ENCODE measurements at places on chromosomes 4 and X.

DNA sequence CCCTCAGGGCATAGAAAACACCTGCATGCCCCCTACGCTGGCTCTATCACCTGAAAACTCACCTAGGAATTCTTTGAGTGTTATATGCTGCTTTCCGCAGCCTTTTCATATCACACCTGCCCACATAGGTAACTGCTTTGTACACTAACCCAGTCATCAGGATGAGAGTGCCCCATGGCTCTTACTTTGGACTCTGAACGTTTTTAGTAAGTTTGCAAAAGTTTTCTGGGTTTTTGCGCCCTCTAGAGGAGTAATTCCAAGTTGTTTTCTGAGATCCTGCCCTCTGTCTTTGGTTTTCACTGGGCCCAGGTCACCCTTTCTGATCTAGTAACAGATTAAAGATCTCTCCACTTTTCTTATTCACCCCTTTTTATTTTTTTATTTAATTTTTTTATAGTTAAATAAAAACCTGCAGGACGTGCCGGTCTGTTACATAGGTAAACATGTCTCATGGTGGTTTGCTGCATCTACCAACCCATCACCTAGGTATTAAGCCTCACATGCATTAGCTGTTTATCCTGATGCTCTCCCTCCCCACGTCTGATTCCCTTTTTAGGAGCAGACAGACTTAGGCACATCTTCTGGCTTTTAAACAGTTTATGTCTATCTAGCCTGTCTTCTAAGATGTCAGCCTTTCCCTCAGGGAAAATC lies 139.2 kb downstream of the NWD2 start:
- no peak for DNase-seq

DNA sequence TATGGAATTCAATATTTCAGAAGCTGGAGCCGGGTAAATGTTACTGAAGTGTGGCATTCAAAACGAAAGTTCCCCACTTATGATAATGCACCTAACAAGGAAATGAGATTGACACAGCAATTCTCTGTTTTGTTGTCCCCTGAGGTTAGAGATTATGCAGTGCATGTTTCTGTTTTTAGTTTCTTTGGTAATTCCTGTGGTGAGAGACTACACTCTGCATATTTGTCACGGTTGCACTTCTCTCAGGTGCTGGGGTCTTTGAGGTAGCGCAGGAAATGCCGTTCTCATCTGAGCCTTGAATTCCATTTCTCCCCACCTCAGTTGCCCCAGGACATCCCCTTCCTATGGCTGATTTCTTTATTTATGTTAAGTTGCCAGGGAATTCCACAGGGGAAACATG lies 15.3 kb upstream of the BEND4 start:
- no peak for DNase-seq

- DNase-seq: no peak
Measured at GRCh38 chr4:124940387-124940786, 227.9 kb upstream of the ANKRD50 start.

DNA sequence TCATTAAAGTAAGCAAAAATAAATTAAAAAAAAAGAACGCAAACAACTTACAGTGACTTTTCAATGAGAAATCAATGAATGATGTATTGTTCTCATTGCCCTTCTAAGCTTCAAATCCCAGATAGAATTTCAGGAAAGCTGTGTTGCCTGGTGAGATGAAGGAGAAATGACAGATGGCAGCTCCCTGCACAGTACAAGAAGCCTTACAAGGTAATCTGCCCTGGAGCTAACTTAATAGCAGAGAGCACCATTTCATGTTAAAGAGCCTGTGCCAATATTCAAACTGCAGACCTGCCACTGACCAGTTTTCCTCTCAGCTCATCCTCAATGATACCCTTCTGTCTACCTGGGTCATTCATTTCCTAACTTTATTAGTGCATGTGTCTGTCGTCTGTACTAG lies 54.0 kb downstream of the GC start:
- peak; percentile 54 for DNase-seq

DNA sequence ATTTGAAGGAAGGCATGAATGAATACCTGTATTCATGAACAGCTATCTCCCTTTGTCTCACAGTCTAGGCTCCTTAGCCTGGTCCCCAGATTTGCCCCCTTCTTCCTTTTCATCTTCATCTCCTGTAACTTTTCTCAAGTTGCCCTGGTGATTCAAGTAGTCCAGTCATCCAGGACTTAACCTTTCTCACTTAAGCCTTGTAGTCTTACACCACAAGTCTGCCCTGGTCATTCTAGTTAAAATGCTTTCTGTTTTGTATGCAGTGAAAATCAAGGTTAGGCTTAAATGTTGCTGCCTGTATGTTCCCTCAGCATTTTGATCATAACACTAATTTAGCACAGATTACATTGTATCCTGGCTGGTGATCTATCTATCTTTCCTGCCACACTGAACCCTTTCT lies 58.5 kb upstream of the SLC7A11 start:
- DNase-seq: no peak

- DNase-seq: no peak
Measured at GRCh38 chr4:112173593-112174558, 28.6 kb downstream of the FAM241A start.

DNA sequence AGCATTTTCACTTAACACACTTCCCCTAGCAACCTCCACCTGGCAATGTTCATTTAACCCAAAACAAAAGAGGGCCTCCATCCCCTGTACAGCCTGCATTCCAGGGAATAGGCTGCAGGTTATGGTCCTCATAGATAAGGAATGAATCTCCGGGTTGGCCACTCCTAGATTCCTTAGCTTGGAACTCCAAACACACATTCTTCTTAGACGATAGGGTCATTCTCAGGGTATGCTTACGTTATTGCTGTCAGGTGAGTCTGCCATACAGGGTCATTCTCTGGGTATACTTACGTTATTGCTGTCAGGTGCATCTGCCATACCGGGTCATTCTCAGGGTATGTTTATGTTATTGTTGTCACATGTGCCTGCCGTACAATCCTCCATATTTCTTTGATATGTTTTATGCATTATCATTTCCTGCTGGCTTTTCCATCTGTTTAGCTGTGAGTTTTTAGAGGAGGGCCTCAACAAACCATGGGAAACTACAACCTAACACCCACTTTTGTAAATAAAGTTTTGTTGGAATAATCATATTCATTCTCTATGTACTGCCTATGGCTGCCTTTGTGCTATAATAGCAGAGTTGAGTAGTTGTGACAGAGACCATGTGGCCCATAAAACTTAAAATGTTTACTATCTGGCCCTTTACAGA lies 8.2 kb upstream of the AFF1 start:
- no peak for DNase-seq

DNA sequence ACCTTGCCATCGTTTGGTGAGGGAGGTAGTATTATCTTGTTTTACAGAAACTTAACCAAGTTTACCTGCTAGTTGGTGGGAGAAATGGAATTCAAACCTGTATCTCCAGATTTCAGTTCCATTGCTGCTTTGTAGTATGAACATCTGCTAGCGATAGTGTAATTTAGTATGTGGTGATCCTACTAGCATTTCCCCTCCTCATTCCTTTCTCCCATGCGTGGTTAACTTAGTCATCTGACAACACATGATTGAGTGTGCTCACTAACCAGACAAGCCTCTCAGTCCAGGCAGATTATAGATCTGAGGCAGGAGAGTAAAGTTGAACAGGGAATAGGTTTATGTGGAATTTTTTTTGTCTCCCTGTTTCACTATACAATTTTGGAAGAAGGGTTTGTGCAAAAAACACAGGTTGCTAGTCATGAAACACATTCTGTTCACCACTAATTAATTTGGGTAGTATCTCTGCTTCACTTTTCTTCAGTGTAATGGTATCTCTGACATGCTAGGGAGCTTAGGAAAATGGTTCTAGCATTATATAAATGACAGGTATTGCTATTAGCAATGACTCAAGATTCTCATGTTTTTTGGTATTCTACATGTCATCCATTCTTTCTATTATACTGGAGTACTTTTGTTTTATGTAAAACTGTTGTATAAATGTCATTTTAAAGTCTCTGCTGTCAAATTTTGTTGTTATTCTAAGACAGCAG lies 21.7 kb downstream of the RBPJ start:
- no peak for DNase-seq

DNA sequence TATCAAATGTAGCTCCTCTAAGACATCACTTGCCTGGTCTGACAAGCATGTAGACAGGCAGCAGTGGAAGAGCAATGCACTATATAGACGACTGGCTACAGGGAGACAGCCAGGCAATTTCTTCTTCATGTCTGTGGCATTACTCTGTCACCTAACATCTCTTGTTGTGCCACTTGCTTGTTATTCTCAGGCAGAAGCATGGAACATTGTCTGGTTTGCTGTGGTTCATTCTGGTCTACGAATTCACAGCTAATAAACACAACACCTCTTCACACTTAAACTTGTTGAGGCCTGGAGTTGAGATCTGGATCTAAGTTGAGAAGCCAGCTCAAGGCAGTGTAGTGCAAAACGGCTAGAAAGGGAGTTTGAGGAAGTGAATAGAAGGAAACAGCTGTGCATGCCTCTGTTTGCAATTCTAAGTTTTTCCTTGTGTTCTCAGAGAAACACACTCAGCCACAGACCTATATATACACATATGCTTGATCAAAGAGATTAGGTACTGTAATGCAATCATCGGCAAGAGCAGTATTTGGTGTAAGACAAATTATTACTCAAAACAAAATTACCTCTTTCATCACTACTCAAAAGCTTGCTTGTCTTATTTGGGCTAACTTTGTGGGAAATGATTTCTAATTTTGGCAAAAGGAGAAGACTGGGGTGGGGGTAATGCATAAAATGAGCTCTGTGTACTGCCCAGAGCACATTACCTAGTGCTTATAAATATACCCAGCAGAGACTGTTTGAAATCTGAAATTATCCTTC lies 243.8 kb downstream of the PPP3CA start:
- peak; percentile 38 for DNase-seq

- no peak for DNase-seq
Measured at GRCh38 chrX:117711782-117712181, 404.8 kb downstream of the KLHL13 start.

DNA sequence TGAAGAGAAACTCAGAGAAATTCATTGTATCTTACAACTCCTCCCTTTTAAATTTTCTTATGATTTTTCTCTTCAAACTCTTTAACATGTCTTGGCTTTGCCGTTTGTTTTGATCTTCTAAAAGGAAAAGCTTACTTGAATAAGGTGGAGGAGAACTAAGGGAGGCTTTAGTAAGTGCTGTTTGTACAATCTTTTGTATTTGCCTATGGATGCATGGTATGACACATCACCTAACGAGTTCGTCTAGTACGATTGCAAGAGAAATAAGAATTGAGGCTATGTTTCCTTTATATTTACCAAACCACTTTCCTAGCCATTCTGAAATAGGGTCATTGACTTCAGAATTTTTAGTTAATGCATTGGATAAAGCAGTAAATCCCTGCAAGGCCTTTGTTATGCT lies 8.4 kb upstream of the BST1 start:
- DNase-seq: no peak

DNA sequence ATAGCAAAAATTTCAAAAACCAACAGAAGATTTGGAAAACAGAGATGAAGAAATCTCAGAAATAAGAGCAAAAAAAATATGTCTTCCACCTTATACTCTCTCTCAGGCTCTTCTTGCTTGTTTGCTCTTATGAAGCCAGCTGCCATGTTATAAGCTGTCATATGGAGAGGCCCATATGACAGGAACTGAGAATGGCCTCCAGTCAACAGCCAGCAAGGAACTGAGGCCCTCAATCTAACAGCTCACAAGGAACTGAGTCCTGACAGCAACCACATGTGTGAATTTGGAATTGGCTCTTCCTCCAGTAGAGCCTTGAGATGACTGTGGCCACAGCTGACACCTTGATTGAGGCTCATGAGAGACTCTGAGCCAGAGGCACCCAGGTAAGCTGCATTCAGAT lies 51.3 kb upstream of the MAOA start:
- DNase-seq: no peak

DNA sequence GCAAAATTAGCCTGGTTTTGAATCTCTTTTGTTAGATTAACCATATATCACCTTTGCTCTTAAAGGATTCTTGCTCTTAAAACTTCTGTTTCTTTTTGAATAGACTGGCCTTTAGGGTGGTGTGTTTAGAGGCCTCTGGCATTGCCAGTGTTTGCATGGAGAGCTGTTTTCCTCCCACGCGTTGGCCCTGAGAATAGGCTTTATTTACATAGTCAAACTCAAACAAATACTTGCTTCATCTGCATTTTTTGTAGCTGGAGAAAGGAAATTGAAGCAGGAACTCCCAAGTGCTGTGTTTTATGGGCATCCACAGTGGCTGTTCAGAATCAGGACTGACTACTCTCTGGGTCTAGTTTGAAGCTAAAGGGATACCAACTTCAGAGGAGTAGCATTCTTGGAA lies 2.7 kb downstream of the SHROOM2 start:
- DNase-seq: no peak

GRCh38 chr4:67912080-67912479 lies 28.3 kb upstream of the TMPRSS11D start:
- no peak for DNase-seq
